AML-193 (cell line): ENCODE measurements at places on chromosomes 6 and 20.

GRCh38 chr20:36390719-36391415 lies 84.7 kb downstream of the DLGAP4 start:
- no peak for DNase-seq

- no peak for DNase-seq
Observed at GRCh38 chr6:28751514-28751913, 172.3 kb downstream of the TRIM27 start.

DNA sequence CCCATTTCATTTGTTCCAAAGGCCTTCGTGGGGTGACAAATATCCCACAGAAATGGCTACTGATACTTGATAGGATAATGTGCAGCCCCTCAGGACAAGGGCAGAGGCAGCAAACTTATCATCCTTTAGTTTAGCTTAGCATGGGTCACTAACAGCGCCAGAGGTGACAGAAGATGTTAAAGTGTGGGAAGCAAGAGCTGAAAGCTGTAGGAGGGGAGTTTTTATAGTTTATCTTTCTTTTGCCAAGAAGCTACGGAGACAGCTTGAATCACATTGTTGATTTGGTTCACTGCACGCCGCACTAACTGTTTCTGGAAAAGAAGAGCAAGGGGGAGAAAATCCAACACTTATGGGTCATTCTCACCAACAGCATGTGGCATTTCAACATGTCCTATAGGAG lies 773.9 kb upstream of the MMS22L start:
- DNase-seq = no peak

DNA sequence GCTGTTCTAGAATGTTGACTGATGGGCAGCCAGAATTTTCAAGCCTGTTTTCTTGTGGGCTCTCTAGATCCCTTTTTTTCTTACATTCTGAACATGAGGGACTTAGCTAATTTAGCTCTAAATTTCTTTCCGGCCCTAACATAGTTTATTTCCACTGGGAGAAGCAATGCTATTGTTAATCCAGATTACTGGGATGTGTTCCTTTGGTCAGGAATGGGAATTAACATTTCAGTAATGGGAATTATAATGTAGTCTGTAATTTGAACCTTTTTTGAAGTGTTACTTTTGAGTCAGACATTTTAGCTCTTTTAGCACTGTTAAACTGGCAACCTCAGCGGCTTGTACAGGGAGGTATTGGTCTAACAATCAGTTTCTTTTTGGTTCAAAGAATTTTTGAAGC lies 7.5 kb downstream of the ZFAND3 start:
- no peak for DNase-seq

DNA sequence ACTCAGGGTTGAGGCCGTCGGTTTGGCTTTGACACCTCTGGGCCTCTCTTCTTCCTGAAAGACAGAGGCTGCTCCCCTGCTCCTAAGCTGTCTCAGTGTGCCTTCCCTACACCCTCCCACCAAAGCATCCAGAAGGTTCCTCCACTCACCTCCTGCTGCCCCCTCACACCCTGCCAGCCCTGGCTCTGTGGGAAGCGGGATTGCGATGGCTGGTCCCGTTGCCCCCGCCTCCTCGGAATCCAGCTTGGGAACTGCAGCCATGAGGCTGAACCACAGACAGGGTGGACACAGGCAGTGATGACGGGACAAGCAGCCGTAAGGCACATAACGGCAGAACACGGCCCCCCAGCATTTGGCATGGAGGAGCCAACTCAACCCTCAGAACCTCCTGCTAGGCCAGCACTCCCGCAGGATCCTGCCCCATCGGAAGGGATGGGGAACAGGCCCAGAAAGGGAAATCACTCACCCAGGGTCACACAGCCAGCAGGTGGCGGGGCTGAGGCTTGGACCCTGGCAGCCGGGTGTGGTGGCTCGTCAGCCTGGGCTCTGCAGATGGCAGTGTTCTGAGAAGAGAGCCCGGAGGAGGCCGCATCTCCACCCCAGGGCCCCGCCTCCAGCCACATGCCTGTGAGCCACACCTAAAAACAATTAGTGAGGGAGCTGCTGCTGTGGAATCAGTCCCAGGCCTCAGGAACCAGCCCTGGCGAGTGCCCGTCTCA lies 139.6 kb downstream of the PHACTR3 start:
- no peak for DNase-seq

- DNase-seq = no peak
Observed at GRCh38 chr6:162468326-162468725, 259.2 kb downstream of the PRKN start.

- DNase-seq = no peak
Observed at GRCh38 chr20:50704971-50705370, 13.6 kb upstream of the RIPOR3 start.

DNA sequence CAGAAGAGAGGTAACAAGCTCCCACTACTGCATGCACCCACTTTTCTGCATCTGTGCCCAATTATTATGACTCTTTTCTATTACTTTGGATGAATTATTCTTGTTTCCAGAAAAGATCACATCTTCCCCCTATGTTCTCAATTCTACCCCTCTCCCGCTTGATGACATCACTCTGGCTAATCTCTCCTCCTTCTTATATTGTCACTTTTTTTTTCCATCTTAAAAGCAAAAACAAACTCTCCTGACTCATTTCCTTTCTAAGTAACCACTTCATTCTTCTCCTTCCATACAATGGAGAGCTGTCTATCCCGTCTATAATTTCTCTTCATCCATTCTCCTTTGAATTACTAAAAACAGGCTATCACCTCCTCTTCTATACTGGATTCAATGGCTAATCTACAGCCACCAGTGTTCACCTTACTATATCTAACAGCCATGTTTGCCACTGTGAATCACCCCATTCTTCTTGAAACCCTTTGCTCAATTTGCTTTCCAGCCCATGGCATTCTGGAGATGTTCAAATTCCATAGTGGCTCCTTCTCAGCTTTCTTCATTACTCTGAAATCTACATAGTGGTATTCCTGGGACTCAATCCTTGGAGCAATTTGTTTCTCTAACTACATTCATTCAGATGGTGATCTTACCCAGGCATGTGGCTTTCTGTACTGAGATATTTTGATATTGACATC lies 378.4 kb downstream of the ARHGAP18 start:
- DNase-seq = no peak

GRCh38 chr6:45718131-45718530 lies 297.5 kb downstream of the CLIC5 start:
- no peak for DNase-seq

GRCh38 chr20:62122654-62123449 lies 577 bp downstream of the LSM14B start:
- DNase-seq = no peak

DNA sequence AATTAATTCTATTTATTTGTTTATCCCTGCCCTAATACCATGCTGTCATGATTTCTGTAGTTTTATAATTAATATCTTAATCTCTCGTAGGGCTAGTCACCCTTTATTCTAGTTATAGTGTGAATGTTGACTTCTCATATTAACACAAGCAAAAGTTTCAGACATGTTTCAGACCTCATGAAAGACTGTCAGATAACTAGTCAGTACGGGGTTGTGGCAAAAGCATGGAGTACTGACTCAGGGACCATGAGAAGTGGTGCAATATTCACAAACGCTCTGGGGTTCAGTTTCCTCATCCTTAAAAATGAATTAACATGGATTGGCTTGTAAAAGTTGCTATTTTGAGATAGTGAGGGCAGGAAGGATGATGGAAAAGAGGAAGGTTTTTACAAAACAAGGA lies 148.9 kb downstream of the TMEM200A start:
- DNase-seq = no peak

GRCh38 chr20:48075591-48076174 lies 290.4 kb upstream of the SULF2 start:
- DNase-seq = no peak

DNA sequence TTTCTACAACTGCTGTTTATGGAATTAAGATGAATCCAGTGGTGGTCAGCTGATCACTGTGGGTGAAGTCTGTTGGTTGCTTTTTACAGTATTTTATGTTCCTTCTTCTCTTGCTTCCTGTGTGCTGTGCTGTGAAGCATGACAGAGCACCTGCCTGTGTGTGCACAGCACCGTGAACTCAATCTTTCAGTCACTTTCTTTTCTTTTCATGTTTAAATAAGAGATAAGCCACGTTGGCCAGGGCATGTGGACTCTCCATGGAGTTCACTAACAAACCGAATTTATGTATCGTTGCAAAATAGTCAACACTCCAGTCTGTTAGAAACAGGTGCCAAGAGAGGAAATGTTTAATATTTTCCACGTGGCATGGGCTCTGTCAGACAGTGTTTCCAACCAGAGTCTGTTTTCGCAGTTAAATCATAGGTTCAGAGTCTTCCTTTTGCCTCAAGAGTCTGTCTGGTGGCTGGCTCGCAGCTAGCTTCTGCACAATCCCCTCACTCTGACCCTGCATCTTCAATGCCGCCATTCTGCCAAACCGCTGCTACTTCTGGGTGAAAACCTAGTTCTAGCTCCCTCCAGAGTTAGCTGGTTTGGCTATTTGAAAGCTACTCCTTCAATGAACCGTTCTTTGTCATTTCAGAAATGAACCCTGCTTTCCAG lies 73.2 kb downstream of the QRSL1 start:
- no peak for DNase-seq

- no peak for DNase-seq
Observed at GRCh38 chr6:44161997-44162338, 3.3 kb downstream of the CAPN11 start.

- DNase-seq = no peak
Observed at GRCh38 chr6:158040051-158040803, 58.6 kb downstream of the SYNJ2 start.

GRCh38 chr6:35669451-35670045 lies 19.2 kb downstream of the FKBP5 start:
- DNase-seq = peak; percentile 43

DNA sequence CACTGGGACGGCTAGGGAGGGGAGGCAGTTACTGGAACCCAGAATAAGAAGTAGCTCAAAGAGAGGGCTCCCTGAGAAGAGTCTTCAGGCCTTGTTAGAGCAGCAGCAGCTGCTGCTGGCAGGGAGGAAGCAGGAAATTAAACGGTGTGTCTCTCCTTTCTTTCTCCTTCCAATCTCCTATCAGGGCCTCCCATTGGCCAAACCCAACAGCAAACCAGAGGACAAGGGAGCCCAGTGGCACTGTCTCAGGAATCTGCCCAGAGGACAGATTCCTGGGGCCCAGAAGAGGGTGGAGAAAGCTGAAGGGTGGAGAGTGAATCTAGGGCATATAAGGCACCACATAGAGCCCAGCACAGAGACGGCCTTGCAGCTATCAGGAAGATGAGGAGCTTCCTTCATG lies 10.2 kb downstream of the BTN3A1 start:
- DNase-seq = no peak

DNA sequence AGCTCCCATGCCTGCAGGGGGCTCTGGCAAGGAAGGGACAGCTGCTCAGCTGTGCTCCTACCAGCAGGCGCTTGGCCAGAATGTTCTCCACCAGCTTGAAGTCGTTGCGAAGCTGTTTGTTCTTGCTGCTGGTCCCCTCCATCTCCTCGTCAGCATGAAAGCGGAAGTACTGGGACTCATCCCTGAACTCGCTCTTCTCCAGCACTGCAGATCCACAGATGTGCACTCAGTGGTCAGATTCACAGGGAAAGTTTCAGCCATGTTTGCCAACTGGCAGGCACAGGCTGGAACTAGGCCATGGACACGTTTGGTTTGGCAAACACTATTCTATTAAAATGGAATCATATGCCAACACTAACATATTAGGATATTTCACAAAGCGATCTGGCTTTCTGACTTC lies 167.9 kb downstream of the PREX1 start:
- DNase-seq = no peak

GRCh38 chr6:84317463-84317862 lies 90.0 kb upstream of the CEP162 start:
- no peak for DNase-seq

DNA sequence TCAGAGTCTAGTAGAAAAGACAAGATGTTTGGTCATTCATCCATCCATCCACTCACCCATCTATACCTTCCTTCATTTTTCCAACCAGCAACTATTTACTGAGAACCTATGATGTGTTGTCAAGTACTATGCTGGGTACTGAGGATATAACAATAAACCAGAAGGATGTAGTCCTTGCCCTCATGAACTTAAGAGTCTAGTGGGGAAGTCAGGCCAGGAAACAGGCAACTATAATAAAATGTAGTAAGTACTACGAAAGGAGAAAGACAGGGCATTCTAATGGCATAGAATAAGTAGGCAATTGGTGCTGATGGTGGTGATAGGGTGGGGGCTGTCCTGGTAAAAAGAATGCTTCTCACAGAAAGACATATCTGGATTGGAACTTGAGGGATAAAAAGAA lies 245.7 kb downstream of the BTBD9 start:
- no peak for DNase-seq

DNA sequence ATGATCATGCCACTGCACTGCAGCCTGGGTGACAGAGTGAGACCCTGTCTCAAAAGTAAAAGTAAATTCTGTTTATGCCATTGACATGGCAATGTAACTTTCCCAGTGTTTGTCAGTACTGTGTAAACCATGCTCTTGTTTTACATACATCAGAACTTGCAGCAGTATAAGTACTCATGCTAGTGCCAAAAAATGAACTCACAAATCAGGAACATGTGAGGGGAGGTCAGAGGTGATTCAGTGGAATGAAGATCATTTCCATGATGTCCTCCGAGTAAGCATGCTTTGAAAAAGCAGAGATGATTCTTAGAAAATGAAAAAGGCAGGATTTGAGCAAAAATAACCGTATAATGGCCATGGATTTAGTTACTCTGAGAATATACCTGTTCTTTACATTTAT lies 81.9 kb downstream of the ANKS1A start:
- DNase-seq = no peak

DNA sequence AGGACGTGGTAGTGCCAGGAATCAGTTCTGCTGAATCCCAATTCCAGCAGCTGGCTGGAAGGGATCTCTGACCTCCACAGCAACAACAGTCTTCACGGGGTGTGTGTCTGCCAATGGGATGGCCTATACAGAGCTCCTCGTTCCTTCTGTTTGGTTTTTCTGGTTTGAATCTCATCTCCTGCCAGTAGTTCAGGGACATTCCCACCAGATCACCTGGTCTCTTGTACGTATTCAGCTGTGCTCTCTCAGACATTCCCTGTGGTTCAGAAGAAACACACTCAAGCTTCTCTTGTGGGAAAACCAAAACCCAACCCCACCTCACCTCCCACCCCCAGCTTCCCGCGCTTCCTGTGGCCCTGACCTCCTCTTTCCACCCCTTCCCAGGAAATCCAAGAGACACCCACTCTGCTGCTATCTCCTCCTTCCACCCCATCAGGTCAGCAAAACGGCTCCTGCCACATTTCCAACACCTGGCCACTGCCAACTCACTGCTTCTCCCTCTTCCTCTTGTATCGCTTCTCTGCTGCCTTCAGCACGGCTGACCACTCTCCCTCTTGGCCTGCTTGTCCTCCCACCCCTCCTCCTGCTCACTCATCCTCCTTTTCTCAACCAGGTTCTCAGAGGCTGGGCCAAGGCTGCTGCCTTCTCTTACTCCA lies 63.3 kb upstream of the PTGIS start:
- no peak for DNase-seq
